ENCODE measurements at places on chromosomes 6 and 20.

DNA sequence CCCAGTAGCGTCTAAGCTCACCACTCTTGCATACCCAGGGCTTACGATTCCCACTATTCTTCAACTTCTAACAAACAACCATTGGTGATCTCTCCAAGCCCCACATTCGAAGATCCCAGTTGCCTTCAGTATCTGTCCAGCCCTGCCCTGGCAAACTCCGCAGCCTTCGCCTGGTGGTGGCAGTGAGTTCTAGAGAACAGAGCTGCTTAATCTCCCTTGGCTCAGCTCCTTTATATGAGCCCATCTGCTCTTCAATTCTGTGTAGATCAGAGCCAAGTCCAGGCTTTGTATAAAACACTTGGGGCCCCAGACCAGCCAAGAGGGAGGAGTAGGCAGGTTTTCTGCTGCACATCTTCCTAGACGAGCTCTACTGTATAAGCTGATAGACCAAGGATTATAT lies 193.3 kb downstream of the PHACTR1 start:
- DNase-seq, result no peak

- DNase-seq, result no peak
Measured at GRCh38 chr20:53599378-53599777, 5.7 kb upstream of the ZNF217 start.

GRCh38 chr6:25312703-25313102 lies 33.5 kb downstream of the CARMIL1 start:
- DNase-seq, result no peak

- no peak for DNase-seq
Measured at GRCh38 chr6:31728767-31729514, at the start of gene DDAH2. Gene DDAH2 (minus strand): TSS chr6:31729299. CDS start chr6:31729161, 138 bp downstream.

DNA sequence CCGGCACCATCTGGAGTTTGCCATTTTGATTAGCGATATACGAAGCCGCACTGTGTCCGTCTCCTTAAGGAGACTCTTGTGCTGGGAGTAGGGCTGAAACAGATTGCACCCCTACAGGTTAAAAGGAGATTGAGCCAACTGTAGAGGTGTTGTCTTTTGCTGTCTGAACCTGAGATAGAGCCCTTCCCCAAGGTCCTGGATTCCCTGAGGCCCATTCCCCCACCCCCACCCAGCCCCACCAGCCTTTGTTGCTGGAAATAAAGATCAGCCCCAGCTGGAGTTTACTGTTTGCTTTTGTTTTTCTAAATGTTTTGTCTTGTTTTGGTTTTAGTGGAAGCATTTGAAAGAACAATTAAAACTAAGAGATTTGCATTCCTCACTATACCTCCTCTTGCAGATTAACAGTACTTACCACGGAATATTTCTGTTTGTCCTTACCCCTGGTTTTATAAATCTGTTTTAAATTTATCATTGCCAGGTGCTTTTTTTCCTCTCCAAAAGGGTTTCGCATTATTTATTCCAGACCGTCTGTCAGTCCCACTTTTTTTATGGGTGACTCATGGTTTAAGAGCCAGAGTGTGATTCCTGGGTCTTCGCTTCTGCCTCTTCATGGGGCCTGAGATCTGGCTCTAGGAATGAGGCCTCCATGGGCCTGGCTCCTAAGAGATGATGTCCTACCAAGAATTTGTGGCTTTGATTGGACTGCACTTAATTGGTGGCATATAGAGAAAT lies 169.2 kb downstream of the DTNBP1 start:
- DNase-seq, result no peak

GRCh38 chr6:103027271-103027931 lies 1633.9 kb downstream of the GRIK2 start:
- no peak for DNase-seq

GRCh38 chr20:21020659-21021471 lies 85.3 kb downstream of the LINC00237 start:
- DNase-seq, result no peak

DNA sequence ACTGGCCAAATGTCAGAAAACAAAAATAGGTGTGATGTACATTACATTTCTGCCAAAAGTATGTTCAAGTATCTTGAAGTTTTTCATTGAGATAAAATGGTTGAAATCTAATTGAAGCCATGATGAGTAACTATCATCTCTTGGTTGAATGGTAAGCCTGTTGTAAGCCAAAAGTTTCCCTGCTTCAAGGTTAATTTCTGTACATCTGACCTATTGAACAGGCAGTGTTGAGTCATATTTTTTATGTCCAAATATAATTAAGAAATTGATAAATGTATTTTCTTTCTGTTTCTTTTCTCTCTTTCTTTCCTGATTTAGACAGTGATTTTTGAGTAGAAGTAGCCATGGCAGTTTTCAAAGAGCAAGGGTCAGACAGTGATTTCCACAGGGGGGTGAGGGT lies 4.4 kb downstream of the RREB1 start:
- DNase-seq, result no peak
